ENCODE measurements at places on chromosomes 12 and 14.

- DNase-seq: no peak
Measured at GRCh38 chr12:28089338-28089737, 100.9 kb upstream of the CCDC91 start.

GRCh38 chr12:74535536-74535935, 2.1 kb upstream of the ATXN7L3B start:
- no peak for DNase-seq

GRCh38 chr12:56571121-56571520, 49.5 kb downstream of the RBMS2 start:
- DNase-seq: peak; percentile 77

GRCh38 chr12:108297895-108298760, 41.0 kb downstream of the CMKLR1 start:
- DNase-seq: no peak

DNA sequence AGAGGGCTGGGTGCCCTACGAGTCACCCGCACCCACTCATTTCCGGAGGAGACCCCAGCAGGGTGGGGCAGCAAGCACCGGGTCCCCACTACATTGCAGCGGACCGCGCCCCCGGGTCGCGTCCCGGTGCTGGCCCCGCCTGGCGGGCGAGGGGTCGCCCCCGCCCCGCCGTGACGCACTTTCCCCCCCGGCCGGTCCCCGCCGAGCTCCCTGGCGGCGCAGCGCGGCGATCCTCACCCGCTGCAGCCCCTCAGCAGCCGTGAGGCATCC, 106.1 kb downstream of the PRICKLE1 start:
- DNase-seq: no peak

- DNase-seq: no peak
Measured at GRCh38 chr12:102851246-102851645, 65.8 kb downstream of the PAH start.

DNA sequence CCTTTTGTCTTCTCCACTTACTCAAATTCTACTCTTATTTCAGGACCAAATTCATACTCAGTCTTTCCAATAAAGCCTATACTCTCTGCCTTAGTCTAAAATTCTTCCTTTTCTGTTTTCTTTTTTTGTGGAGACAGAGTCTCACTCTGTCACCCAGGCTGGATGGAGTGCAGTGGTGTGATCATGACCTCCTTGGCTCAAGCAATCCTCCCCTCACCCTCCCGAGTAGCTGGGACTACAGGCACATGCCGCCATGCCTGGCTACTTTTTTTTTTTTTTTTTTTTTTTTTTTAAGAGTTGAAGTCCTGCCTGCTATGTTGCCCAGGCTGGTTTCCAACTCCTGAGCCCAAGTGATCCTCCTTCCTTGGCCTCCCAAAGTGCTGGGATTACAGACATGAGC, 11.9 kb downstream of the SRP54 start:
- no peak for DNase-seq

- DNase-seq: no peak
Measured at GRCh38 chr14:90804292-90805083, 11.7 kb downstream of the TTC7B start.
